DMS53 (cell line): ENCODE measurements at places on chromosomes 3 and 15.

DNA sequence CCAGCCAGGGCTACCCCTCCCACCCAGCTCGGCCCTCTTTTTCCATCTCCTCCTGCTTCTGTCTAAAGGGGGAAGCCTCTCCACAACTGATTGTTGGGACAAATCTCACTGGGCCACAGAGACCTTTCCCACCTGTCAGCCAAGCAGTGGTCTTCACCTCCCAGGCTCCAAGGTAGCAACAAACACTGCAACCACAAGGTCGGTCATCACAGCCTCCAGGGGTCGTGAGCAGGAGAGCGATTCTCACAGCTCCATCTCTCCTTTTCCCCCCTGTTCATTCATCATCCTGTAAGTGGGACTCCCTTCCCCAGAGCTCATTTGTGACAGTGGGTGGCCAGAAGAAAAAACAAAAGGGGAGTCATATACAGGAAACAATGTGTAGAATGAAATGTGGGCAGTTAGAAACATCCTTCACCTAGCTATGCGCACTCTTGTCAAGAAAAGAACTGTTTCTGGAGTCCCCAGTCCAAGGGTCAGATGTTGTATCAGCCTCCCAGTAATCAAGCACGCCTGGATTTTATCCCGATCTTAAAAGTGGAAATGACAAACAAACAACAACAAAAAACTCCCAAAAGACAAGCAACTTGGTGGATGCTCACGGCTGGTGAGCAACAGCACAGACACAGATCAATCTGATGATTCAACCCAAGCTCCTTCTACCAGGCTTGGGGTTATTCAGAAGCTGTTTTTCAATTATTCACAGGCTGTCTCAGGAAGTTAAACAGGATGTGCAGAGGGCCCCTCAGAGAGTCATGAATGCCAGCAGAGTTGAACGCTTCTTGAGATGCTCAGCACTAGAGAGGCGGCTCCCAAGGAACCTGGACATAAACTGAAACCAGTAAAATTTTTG is 22.4 kb downstream of the LYZL4 start:
- no peak for DNase-seq

- DNase-seq, result peak; percentile 67
These were observed 130.5 kb upstream of the EIF1B start for GRCh38 chr3:40179016-40179415.

DNA sequence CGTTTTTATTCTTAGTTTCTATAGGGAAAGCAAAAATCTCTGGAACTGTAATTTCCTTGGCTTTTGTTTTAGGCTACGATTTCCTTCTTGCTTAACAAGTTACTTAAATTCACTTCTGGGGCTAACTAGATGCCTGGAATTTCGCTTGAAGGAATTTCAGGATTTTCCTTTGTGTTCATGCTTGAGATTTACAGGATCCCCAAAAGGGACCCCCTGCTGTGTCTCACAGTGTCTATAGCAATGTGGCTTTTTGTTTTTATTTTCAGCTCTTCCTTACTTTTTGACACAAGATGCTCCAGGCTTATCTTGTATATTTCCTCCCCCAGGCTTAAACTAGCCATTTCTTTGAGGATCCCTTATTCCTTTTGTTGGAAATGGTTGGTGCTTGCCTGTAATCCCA is 95.5 kb upstream of the DPPA4 start:
- DNase-seq, result no peak

- DNase-seq, result no peak
These were observed 202.9 kb upstream of the PROK2 start for GRCh38 chr3:71987828-71988227.

DNA sequence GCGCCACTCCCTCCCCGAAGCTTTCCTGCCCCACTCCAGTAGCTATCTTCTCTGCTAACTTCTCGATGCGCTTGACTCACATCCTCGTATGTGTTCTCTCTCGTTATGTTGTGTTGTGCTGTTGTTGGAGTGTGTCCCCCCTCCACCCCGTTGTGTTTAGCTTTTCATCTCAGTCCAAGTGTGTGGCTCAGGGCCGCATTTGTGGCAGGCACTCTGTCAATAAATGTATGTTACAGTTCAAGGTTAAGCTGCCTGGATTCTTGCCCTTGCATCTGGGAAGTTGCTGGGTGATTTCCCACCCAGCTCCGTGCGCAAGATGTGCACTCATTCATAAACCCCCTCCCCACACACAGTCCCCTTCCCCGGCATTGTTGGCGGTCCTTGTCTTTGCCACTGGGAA is 71.9 kb downstream of the PGPEP1L start:
- no peak for DNase-seq

GRCh38 chr15:36177590-36178302 is 401.7 kb upstream of the CDIN1 start:
- DNase-seq, result peak; percentile 74

GRCh38 chr3:147358144-147358992 is 48.0 kb downstream of the ZIC4 start:
- DNase-seq, result no peak

GRCh38 chr3:134850761-134851160 is 55.7 kb downstream of the EPHB1 start:
- no peak for DNase-seq

DNA sequence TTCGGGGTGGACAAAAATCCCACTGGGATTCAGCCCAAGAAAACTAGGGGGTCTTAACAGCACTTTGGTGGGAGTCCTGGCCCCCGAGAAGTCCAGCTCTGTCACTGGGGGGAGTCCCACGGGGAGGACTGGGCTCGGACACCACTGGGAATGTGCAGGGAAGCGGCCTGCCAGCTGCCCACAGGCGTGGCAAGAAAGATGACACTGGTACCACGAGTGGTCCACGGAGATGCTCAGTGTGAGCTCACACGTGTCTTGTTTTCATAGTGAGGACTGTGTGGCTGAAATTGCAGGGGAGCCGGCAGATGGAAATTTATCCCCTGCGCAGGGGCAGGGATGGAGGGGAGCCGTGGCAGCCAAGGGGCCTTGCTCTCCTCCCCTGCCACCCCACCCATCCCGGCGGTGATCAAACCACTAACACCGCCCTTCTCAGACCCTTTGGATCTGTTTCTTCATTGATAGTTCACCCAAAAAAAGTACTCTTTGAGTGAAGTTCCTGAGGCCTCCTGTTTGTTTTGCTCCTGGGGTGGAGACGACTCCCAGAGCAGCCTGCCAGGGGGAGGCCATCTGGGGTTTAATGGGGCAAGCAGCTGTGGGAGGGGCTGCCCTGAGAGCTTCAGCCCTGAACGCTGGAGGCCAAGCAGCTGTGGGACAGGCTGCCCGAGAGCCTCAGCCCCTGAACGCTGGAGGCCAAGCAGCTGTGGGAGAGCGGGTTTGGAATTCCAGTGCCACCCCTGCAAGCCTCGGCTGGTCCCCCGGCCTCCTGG is 130.9 kb downstream of the LRRK1 start:
- DNase-seq, result no peak

DNA sequence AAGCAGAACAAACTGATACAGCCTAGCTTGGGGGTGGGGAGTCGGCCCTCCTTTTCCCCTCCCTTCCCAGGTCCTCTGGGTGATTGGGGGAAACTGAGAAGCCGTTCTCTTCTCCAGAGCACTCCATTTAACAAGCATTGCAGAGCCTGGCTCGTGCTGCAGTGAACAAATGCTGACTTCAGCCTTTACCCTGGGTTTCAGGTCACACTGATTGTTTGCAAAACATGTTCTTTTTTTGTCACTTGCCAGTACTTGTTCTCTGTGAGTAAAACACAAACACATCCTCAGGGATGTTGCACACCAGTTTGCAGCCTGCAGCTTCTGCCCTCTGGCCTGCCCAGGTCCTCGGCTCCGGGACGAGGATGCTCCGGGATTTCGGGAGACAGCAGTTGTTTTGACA is 132.8 kb downstream of the PGPEP1L start:
- no peak for DNase-seq

DNA sequence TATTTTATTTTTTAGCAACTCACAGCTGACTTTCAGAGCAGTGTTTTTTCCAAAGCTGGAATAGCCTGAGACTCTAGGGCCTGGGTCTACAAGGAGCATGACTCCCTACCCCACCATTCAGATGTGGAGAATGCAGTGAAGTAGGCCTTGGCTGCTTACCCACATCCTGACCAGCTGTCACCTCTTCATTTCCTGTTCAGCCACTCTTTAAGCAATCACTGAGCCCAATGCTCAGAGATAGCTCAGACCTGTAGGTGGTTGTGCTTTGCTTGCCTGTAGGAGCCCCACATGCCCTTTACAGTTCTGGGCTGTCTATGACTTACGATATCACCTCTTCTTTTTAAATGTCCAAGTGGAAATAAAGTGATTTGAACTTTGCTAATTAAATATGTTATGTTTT is 148.1 kb downstream of the NEK11 start:
- DNase-seq, result peak; percentile 73

GRCh38 chr3:175731543-175731942 is 872.4 kb downstream of the NAALADL2 start:
- DNase-seq, result no peak

DNA sequence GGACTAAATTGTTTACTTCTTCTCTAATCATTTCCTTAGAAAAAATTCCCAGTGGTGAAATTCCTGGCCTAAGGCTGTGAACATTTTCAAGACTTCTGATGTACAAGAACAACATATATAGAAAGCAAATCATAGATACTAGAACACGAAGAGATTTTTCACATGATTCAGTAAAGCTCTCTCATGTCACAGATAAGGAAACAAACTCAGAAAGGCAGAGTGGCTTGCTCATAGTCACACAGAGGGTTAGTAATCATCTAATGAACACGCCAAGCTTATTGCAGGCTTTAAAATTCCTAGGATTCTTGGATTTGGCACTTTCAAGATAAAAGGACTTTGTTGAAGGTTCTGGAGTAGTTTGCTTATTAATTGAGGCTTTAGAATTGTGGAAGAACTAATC is 26.2 kb downstream of the CRTAP start:
- DNase-seq, result no peak

DNA sequence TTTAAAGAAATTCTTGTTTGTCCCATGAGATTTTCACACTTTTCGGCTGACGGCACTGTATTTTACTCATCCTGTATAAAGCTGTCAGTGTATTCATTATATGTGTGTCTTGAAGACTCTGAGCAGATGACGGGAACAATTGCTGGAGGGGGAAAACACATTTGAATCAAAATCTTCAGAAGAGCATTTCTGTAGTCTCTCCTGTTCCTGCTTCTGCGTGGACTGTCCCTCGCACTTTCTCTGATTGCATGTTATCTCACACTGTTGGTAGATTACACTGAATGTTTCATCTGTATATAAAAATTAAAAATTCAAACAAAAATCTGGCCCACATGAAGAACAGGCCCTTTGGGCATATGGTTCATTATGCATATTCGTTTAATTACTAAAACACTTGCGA is 184.9 kb downstream of the MCTP2 start:
- no peak for DNase-seq

- no peak for DNase-seq
These were observed 119.1 kb upstream of the PLCL2 start for GRCh38 chr3:16765661-16766060.

GRCh38 chr3:165210132-165210531 is 13.9 kb upstream of the SLITRK3 start:
- DNase-seq, result peak; percentile 38

- DNase-seq, result peak; percentile 8
These were observed 11.7 kb downstream of the ATP2C1 start for GRCh38 chr3:130905551-130905950.

- peak; percentile 68 for DNase-seq
These were observed 34.8 kb upstream of the RPL32 start for GRCh38 chr3:12875857-12876836.

DNA sequence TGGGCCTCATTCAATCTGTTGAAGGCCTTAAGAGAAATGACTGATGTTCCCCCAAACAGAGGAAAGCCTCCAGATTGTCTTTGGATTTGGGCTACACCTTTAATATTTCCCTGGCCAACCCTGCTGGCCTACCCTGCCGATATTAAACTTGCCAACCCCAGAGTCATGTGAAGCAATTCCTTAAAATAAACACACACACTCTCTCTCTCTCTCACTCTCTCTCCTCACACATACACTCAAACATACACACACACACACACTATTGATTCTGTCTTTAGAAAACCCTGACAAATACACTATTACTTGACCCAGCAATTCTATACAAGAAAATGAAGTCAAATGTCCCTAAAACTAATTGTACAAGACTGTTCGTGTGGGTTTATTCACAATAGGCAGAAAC is 109.9 kb upstream of the ST8SIA2 start:
- no peak for DNase-seq

- peak; percentile 42 for DNase-seq
These were observed 210.5 kb upstream of the TLE3 start for GRCh38 chr15:70308011-70308734.

DNA sequence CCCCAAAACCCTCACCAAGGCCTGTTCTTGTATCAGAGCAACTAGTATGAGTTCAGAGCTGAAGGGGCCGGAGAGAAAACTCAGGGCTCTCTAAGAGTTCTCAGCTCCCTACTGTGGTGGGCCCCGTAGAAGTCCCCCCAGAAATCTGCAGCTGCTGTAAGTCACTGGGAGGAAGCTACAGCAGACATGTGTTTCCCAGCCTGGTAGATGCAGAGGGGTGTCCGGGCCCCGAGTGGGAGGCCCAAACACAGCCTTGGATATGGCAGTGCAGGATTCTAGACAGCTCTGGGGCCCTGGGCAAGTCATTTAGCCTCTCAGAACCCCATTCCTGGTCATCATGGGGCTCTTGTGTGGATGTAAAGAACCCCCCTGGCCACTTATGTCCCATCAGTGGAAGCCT is 39.2 kb upstream of the CSPG4 start:
- no peak for DNase-seq
